ENCODE measurements at places on chromosomes 6 and 20. TPM values are rescaled to one million over a fixed set of nuclear protein-coding genes. Genes with fewer than 3 reads are reported as not detected.

CPNE5 gene
- 0.12 TPM for total RNA-seq

STMND1 gene
- total RNA-seq: 0.32 TPM

DEFB132 gene
- total RNA-seq: not detected

HLA-DQA2 gene
- not detected for total RNA-seq

MATN4 gene
- total RNA-seq: not detected

PRSS16 gene
- not detected for total RNA-seq

ATF6B gene
- 19.3 TPM for total RNA-seq
